Activated CD8-positive, alpha-beta T cell treated with anti-CD3 and anti-CD28 coated beads, Interleukin-2, amount 10 ng/mL, durations not matched to agents 7 days and 5 days (primary cell): ENCODE measurements at places on chromosomes 4 and X. TPM values are rescaled to one million over a fixed set of nuclear protein-coding genes. Genes with fewer than 3 reads are reported as not detected.

CLDN22 gene
- not detected for total RNA-seq

CLDN34 gene
- not detected for total RNA-seq

SMIM14 gene
- 2.5 TPM for total RNA-seq

MID1IP1 gene
- total RNA-seq = 67.5 TPM

SMIM43 gene
- not detected for total RNA-seq

DNA sequence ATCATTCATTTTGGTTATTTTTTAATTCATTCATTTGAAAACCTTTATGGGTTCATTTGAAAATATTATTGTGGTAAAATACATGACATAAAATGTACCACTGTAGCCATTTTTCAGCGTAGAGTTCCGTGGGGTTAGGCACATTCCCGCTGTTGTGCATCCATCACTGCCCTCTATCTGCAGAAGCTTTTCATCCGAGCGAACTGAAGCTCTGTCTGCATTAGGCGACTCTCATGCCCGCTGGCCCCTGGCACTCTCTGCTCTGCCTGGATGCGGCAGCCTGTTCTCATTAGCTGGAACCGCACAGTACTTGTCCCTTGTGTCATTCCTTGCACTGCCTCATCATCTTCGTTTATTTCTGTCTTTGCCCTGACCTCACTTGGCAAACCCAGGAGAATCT lies 17.5 kb downstream of the CFAP99 start:
- H3K4me1 ChIP-seq = peaks cover under 1% of the 10 kb centered on the region
- no peak for DNase-seq
- H3K36me3 ChIP-seq = no peaks in the 10 kb centered on the region
- no peak overlapping the region for H3K27ac ChIP-seq
- H3K4me3 ChIP-seq = no peak overlapping the region

GRCh38 chr4:151661873-151662272 lies 98.9 kb downstream of the GATB start:
- DNase-seq = no peak
- H3K27me3 ChIP-seq = no peaks in the 10 kb centered on the region
- no peak overlapping the region for H3K27ac ChIP-seq
- H3K36me3 ChIP-seq = no peaks in the 10 kb centered on the region
- peaks cover 26% of the 10 kb centered on the region for H3K4me1 ChIP-seq

DNA sequence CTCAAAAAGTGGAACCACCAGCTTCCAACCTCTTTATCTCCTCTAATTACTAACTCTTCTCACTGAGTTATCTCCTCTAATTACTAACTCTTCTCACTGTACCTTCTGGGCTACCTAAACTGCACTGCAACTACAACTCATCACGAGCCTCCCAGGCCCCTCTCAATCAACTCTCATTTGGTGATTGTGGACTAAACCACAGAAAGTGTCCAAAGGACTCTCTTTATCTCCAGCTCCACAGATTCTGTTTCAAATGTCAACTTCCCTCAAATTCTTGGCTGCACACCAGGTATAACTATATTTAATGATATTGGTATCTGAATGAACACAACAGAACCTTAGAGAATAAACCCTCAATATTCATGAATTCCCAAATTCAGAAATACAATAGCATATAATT lies 182.9 kb downstream of the MAML3 start:
- no peaks in the 10 kb centered on the region for H3K27me3 ChIP-seq
- no peak for DNase-seq
- peaks cover 31% of the 10 kb centered on the region for H3K4me1 ChIP-seq
- H3K27ac ChIP-seq = no peak overlapping the region
- H3K4me3 ChIP-seq = no peak overlapping the region
- peaks cover 3% of the 10 kb centered on the region for H3K36me3 ChIP-seq

- H3K4me3 ChIP-seq = no peak overlapping the region
- H3K27ac ChIP-seq = no peak overlapping the region
- no peak for DNase-seq
- H3K4me1 ChIP-seq = peaks cover 20% of the 10 kb centered on the region
- H3K27me3 ChIP-seq = no peaks in the 10 kb centered on the region
- no peaks in the 10 kb centered on the region for H3K36me3 ChIP-seq
These were observed 642.0 kb downstream of the MID1IP1 start for GRCh38 chrX:39443240-39443639.

DNA sequence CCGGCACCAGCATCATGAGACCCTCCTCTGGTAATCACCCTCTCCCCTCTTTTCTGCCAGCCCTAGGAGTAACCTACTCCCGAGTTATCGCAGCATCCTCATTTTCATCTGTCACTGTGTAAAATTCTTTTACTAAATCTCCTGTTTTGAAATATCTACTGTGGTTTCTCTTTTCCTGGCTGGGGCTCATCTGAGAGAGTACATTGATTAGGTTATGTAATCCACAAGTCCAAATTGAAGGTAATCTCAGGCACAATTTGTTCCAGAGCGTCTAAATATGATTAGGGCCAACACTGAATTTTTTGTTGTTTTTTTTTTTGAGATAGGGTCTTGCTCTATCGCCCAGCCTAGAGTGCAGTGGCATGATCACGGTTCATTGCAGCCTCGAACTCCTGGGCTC lies 142.4 kb downstream of the SMIM20 start:
- no peak overlapping the region for H3K4me3 ChIP-seq
- no peak overlapping the region for H3K27ac ChIP-seq
- no peak for DNase-seq
- H3K27me3 ChIP-seq = no peaks in the 10 kb centered on the region

- peak; percentile 25 for DNase-seq
- peak overlapping the region; percentile 92 for H3K27ac ChIP-seq
- H3K36me3 ChIP-seq = peaks cover 39% of the 10 kb centered on the region
- no peaks in the 10 kb centered on the region for H3K27me3 ChIP-seq
- H3K4me1 ChIP-seq = peaks cover 81% of the 10 kb centered on the region
These were observed 24.5 kb downstream of the ELF4 start for GRCh38 chrX:130085551-130086446.

DNA sequence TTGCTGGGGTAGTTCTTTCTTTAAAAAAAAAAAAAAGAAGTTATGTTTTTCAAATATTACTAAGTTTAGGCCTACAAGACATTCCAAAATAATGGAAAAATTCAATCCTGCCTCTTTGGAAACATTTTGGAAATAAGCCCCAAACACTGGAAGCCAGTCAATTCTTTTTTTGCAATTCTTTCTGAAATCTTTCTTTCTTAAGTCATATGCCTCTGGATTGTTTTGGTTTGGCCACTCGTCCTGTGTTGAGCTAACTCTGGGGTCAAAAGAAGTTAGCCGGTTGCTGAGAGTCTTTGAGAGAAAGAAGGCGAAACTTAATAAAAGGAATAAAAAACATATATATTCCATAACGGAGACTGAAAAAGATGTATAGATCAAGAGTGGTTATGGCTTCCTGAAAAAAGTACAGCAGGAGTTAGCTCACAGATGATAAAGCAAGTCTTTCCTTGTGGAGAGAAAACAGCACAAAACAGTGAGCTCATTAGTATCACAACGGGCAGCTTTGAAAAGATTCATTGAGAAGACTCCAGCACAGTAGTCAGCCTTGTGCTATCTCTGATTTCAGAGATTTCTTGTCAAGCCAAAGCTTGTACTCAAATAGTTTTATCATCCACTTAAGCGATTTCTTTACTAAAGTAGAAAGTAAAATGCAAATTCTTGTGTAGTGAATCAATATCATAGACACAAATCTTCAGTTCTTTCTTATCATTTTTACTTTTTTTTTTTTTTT lies 64.8 kb downstream of the PLS3 start:
- H3K4me1 ChIP-seq = no peaks in the 10 kb centered on the region
- H3K27ac ChIP-seq = no peak overlapping the region
- no peak for DNase-seq
- no peaks in the 10 kb centered on the region for H3K36me3 ChIP-seq
- no peaks in the 10 kb centered on the region for H3K27me3 ChIP-seq
- H3K4me3 ChIP-seq = no peak overlapping the region

DNA sequence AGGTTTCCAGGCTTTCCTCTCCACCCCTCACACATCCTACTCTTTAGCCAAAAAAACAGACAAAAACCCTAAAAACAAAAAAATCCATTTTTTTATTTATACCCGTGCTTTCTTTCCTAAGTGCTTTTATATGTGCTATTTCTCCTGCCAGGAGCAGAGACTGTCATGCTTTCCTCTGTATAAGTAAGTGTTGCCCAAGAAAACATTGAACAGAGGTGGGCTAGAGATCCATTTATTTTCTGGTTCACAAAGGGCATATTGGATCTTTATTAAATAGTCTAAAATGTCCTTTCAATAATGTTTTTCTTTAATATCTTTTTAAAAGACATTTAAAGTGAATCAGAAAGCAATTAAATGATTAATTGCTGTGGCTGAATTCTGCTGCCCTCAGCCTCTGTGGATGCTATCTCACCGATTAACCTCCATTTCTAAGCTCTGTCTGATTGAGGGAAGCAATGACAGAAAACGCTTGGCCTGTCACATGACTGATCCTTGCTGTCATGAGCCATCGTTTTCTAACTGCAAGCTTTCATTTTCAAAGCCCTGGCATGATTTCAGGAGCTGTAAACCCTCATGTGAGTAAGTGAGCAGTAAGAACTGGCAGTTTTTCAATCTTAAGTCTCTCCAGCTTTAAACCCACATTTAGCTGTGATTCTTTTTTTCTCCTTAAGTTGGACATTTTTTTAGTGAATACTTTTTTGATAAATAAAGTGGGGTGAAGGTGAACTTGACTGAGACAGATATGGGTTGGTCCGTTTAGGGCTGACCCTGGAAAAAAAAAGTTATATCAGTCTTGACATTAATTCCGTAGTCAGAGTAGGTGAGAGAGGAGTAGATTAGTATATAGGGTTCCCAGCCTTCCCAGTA lies 180.7 kb upstream of the PGRMC2 start:
- no peak for DNase-seq
- H3K27ac ChIP-seq = no peak overlapping the region

DNA sequence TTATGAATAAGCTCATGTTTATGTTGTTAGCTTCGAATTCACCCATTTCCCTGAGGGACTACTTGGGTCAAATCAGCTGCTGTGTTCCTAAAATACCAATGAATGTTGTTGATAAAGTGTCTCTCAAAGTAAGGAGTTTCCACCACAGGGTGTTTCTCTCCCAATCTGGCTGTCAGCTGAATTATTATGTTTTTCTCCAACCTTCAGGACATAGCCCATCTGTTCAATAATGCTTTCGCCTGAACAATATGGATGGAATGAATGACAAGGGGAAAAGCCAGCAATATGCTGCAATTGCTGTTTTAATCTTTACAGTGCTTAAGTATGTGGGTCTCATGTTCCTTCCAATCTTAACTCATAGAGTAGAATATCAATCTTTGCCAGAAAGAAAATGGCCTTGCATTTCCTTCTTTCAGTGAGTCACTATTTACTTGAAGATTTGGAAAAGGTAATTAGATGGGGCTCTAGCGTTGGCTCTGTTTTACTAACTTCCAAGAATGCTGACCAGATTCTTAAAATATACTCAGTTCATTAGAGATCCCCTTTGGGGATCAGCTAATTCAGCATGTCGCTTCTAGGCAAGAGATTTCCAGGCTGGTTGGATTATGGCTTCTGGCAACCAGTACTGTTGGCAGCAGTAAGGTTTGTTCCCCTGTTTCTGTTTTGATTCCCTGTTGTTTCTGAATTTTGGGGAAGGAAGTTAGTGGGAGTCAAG lies 410.5 kb downstream of the PPP3CA start:
- no peak overlapping the region for H3K27ac ChIP-seq
- H3K4me1 ChIP-seq = peaks cover 4% of the 10 kb centered on the region
- peaks cover 11% of the 10 kb centered on the region for H3K27me3 ChIP-seq
- DNase-seq = no peak

DNA sequence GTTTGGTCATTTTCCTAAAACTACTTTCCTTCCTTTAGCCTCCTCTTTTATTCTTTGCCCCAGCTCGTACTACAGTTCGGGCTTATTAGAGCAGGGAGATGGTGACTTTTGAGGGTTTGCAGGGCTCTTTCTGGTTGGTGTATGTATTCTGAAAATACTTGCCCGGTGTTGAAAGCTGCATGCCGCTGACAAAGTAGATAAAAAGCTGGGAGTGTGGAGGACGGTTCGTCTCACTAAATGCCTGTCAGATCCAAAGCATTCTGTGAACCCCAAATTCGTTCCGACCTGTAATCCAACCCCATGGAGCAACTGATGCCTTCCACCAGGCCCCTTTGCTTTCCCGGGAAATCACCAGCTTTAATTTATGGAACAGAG lies 19.2 kb downstream of the TRIM2 start:
- H3K36me3 ChIP-seq = peaks cover 8% of the 10 kb centered on the region
- no peak for DNase-seq
- H3K4me1 ChIP-seq = peaks cover 36% of the 10 kb centered on the region
- H3K4me3 ChIP-seq = peak overlapping the region; percentile 51
- no peak overlapping the region for H3K27ac ChIP-seq

GRCh38 chr4:76036855-76037254 lies 985 bp upstream of the CXCL11 start:
- H3K27me3 ChIP-seq = peaks cover 5% of the 10 kb centered on the region
- no peak overlapping the region for H3K27ac ChIP-seq
- no peak for DNase-seq

GRCh38 chr4:145034727-145035211 lies 63.2 kb downstream of the ANAPC10 start:
- peaks cover 47% of the 10 kb centered on the region for H3K36me3 ChIP-seq
- no peaks in the 10 kb centered on the region for H3K27me3 ChIP-seq
- no peak for DNase-seq
